ENCODE measurements at places on chromosomes 11 and 22.

- peak; percentile 73 for DNase-seq
Observed at GRCh38 chr11:14969901-14970323, 2.2 kb downstream of the CALCA start.

GRCh38 chr22:30806391-30806861 lies 111.8 kb downstream of the OSBP2 start:
- no peak for DNase-seq

DNA sequence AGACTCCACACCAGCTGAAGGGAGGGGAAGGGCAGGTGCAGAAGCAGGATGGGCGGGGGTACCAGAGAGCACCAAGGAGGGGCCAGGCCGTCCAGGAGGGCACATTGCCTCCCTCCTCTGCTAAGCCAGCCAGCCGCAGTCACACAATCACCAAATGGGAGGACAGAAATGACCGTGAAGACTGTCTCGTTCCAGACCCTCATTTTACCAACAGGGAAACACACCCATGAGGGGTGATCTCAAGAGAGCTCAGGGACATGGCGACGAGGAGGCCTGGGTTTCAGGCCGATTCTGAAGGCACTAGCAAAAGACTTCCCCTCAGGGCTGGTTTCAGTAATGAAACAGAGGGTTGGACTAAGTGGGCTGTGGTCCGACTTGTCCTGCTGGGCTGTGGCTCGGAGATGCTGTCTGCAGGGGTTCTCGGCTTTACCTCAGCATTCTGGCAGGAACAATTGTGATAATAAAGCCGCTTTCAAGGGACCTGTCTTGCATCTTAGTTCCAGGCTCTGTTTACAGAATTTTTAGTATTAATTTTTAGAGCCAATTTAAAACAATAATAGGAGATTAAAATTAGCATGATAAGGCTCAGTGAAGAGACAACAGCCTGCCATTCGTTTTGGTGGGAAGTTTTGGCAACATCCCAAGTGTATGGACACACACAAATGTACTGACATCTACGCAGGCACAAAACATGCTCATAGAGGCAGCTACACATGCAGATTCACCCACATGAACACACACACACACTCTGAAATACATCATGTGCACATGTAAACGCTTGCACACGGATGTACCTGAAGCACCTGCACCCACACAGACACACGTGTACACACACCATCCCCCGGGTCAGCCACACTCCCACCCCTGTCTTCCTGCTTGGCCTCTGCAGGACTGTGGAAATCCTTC lies 2.0 kb upstream of the B3GAT1 start:
- DNase-seq, result no peak

- no peak for DNase-seq
Observed at GRCh38 chr11:13035711-13036110, 26.6 kb downstream of the RASSF10 start.

- DNase-seq, result no peak
Observed at GRCh38 chr11:101718402-101718801, 134.6 kb upstream of the TRPC6 start.

GRCh38 chr11:115284773-115285172 lies 219.4 kb downstream of the CADM1 start:
- DNase-seq, result no peak

DNA sequence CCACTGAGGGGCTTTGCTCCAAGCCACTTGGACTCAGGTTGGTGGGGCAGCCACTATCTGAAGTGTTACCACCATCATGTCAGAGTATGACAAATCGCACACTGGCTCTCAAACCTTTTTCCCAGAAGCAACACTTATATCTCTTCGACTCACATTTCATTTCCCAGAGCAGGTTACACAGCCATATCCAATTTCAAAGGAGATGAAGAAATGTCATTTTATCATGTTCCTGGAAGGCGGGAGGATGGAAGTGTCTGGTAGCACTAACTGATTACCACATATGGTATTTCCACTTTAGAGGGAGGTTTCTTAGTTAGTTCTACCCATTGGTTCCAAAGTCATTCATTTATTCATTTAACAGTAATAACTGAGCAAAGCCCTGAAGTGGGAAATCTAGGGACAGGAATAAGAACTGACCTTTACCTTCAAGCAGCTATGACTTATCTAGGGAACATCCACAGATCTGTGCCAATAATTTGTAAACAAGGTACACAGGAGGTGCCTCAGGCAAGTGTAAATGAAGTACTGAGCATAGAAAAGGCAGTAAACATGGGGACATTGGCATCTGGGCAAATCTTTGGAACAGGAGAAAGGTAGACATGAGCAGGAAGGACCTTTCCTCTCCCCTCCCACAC lies 54.9 kb upstream of the LRRC55 start:
- DNase-seq, result no peak

GRCh38 chr11:15446929-15447328 lies 332.2 kb downstream of the INSC start:
- no peak for DNase-seq

DNA sequence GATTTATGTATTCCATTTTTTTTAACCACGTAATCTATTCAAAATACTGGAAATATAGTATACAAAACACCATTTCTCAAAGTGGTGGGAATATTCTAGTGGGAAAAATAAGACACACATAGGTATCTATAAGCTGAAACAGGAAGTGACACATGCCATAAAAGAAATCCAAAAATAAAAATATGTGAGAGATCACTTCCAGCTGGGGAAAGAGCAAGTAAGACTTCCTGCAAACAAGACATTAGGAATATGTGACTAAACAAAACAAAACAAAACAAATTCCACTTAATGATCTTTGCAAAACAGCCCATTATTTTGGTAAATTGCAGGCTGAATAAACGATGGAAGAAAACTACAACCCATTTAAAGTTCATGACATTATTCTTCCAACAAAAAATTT lies 107.3 kb upstream of the CEP126 start:
- DNase-seq, result no peak

DNA sequence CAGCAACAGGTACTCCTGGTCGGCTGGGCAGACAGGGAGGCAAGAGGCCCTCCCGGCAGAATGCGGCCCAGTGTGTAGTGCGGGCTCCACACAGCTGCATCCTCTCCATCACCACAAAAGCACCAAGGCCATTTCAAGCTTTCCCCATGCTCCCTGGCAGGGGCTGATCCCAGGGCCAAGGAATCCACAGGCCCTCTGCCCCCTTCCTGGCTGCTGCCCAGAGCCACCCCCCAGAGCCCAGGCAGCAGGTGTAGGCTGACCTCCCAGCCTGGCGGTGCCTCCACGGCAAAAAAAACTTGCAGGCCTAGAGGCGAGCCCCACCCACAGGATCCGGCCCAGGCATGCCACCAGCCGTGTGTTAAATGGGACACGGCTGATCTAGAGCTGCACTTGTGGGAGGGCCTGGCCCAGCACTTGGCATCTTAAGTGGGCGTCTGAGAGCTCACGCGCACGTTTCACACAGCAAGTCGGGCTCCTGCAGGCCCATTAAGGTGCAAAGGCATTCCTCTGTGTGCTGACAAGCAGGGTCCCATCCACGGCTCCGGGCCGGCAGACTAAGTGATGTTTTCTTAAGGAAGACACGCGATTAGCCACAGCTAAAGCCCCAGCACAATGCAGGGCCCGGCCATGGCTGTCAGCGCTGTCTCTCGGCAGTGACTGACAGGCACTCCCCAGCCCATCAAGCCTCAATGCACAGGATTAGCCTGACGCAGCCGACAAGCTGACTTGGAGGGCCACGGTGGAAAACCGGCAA lies 19.8 kb upstream of the GNB1L start:
- no peak for DNase-seq

DNA sequence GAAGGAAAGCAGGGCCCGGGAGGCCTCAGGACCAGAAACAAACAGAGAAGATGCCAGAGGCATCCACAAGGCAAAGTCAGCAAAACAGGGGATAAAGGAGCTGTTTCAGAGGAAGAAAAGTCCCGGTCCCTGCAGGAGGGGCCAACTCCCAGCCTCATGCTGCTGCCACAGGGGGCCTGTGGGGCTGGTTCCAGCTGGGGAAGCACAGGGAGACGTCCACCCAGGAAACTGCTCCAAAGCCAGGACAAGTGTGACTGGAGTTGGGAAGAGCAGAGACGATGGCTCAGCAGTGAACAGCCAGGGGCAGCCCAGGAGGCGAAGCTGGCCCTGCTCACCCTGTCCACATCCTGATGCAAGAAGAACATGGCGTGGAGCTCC lies 454.4 kb downstream of the BRD1 start:
- DNase-seq, result no peak
